Activated T-helper 2 cell treated with anti-CD3 and anti-CD28 coated beads, Interferon-gamma antibody, Interleukin-2, Interleukin-4, amounts not matched to agents 10 μg/mL and 5 μg/mL and 100 μg/mL, durations not matched to agents 14 hours and 24 hours and 36 hours (primary cell): ENCODE measurements at places on chromosomes 6 and 20. TPM values are rescaled to one million over a fixed set of nuclear protein-coding genes. Genes with fewer than 3 reads are reported as not detected.

FARS2 gene
- total RNA-seq: 18.4 and 19.7 TPM in 2 replicates

ZKSCAN3 gene
- total RNA-seq: 3.5 TPM in 2 replicates

SIRPD gene
- total RNA-seq: 0.37 TPM in 1 of 2 replicates, not detected in the other

GRCh38 chr6:170130771-170131241 is 160.1 kb downstream of the DLL1 start:
- H3K27ac ChIP-seq: no peak overlapping the region
- H3K4me1 ChIP-seq: no peaks in the 10 kb centered on the region
- H3K36me3 ChIP-seq: no peaks in the 10 kb centered on the region
- no peaks in the 10 kb centered on the region for H3K27me3 ChIP-seq
- no peak overlapping the region for H3K4me3 ChIP-seq

- H3K36me3 ChIP-seq: no peaks in the 10 kb centered on the region
- peaks cover 65% of the 10 kb centered on the region for H3K27me3 ChIP-seq
- peaks cover 3% of the 10 kb centered on the region for H3K4me1 ChIP-seq
- H3K4me3 ChIP-seq: no peak overlapping the region
- no peak for DNase-seq
These were observed 6.0 kb upstream of the RNF182 start for GRCh38 chr6:13918686-13919250.

GRCh38 chr6:125791151-125791819 is 525 bp downstream of the NCOA7 start:
- H3K27ac ChIP-seq: peak overlapping the region; percentile 78
- H3K36me3 ChIP-seq: peaks cover 28% of the 10 kb centered on the region
- peaks cover 54% of the 10 kb centered on the region for H3K4me1 ChIP-seq

GRCh38 chr20:63978319-63979228 is 868 bp downstream of the SAMD10 start:
- peaks cover 57% of the 10 kb centered on the region for H3K4me1 ChIP-seq
- H3K27me3 ChIP-seq: no peaks in the 10 kb centered on the region
- H3K27ac ChIP-seq: peak overlapping the region; percentile 79
